ENCODE measurements at places on chromosomes 11 and 22.

GRCh38 chr11:33772300-33772699 lies 2.0 kb downstream of the FBXO3 start:
- no peak for DNase-seq

DNA sequence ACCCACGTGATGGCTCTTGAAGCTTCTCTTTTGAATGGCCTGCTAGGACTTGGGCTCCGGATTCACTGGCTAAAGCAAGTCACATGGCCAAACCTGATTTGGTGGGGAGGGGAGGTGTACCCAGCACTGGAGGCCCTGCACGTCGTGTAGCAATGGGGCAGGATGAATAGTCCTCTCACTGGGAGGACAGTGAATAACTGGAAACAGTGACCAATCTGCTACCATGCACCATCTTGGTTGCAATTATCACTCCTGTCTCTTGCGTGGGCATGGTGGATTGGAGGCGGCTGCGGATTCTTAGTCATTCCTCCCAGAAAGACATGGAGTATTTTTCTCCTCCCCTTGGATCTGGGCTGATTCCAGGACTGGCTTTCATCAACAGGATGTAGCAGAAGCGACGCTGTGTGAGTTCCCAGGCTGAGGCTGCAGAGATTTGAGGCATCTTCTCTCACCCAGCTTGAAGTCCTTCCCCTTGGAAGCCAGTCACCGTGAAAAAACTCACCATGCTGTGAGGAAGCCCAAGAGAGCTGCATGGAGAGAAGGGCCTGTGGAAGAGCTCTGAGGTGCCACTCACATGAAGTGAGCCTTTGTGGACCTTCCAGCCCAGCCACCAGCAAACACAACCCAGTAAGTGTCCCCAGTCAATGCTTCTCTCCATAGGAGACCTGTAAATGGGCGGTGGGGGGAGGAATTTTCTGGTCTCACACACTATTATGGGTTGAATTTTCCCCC lies 70.4 kb downstream of the IGLL1 start:
- no peak for DNase-seq

GRCh38 chr22:32699686-32700085 lies 101.8 kb upstream of the TIMP3 start:
- no peak for DNase-seq

GRCh38 chr22:43744700-43745410 lies 67.2 kb downstream of the EFCAB6 start:
- DNase-seq, result no peak
